Cardiac septum (tissue), 1 donor: ENCODE measurements at places on chromosomes 2 and 18.

DNA sequence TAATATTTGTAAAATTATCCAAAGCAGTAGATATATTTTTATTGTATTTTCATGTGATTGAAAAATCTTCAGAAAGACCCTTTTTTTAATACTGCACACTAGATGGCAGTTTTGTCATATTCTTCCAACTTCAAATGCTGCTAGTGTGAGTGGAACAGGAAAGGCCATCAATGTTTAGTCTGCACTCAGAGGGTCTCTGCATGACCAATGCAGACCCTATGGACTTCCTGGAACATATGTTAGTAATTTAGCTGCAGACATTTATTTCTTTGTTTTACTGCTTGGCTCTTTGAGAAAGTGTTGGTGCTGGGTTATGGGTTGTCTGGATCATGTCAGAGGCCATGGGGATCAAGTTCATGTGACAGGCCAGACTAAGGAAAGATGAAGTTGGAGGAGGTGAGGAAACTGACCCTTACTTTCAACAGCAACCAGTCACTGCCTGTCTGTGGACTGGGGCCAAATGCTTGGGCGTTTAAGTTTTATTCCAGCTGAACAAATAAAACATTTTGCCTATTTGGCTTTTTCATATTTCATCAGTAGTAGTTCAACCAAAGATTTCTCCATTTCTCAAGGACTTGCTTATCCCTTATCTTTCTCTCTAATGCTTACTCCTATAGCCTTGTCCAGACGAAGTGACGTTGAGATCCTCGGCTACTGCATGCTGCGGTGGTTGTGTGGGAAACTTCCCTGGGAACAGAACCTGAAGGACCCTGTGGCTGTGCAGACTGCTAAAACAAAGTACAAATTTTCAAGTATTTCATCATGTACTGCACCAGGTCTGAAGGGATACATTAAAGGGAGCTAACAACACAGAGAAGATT lies 84.8 kb downstream of the VRK2 start:
- DNase-seq, result no peak

DNA sequence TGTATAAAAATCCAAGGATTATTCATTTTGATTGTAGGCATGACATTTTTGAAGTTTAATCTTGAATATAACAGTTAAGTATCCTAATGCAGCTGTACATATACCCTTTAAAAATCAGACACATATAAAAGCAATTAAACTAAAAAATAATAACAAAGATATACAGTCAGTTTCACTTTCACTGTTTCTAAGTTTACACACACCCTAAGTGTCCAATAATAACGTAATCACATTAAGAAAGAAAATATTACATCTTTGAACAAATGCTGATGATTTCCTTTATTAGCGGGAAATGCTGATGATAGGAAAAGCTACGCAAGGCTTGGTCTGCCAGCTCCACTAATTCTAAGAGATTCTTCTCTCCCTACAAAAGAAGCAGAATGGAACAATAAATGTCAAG lies 38.8 kb downstream of the RTTN start:
- DNase-seq, result no peak

- DNase-seq, result no peak
Measured at GRCh38 chr2:117963446-117963845, 50.4 kb downstream of the CCDC93 start.

DNA sequence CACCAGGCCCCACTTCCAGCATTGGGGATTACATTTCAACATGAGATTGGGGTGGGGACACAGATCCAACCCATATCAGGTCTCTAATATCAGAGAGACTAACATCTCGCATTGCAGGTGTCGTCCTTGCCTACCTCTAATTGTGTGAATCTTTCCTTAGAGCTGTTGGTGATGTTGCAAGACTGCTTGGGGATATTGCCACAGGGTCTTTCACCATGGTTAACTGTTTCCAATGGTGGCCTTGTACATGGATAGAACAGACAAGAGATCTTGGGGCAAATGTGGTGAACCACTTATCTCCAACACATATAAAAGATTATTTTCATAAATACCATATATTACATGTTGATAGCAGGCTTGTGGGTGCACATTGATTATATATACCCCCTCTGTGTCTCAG lies 270.3 kb upstream of the LINC00305 start:
- no peak for DNase-seq

- DNase-seq, result no peak
Measured at GRCh38 chr2:123958011-123958410, 67.1 kb upstream of the CNTNAP5 start.
